HEK293T (cell line): ENCODE measurements at places on chromosomes 1 and 21.

GRCh38 chr1:78691995-78692747 is 42.5 kb downstream of the IFI44 start:
- DNase-seq: no peak

DNA sequence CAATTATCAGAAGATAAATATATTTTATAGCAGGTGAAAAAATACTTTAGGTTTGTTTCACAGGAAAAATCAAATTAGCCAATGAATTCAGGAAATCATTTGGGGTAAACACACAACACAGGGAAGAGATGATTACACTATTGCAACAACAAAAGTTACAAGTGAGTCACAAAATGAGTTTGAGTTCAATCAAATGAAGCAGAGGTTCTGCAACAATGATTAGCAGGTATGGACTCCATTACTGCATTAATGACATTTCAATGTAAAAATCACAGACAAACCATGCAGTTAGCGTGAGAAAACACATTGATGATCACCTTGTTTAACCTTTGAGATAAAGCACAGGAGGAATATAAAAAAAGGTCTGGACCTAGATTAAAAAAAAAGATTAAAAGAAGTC is 9.7 kb downstream of the ADGRL4 start:
- DNase-seq: no peak

DNA sequence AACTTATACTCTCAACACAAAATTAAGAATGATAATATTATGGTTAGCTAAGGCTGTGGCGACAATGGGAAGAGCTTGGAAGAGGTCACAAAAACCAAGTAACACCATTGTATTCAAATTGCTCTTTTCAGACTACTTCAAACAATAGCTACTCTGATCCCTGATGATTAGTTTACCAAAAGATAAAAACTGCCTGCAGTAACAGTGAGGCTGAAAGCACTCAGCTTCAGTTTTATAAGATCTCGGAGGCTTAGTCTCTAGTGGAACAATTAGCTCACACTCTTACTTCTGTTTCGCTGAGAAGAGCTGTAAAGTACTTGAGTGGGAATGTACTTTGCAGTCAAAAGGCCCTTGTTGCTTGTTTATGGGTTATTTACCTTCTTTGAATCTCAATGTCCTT is 278.5 kb downstream of the LRRC7 start:
- no peak for DNase-seq

DNA sequence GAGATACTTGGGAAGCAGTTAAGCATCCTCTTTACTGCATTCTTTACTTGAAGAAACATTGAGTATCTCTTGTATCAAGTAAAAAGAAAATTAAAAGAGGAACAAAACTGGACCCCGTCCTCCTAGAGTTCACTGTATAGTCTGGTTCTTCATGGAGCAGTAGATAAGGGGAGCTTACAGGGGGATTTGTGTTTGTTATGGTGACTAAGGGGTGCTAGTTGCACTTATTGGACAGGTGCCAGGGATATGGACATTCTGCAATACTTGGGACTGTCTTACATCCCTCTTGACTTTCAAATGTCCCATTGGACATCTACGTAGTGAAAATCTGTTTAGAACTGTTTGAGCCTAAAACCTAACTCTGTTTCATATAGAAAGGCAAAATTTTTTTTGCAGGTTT is 67.2 kb downstream of the ALG14 start:
- no peak for DNase-seq

- DNase-seq: peak; percentile 40
Observed at GRCh38 chr1:233656032-233656635, 42.2 kb downstream of the KCNK1 start.

DNA sequence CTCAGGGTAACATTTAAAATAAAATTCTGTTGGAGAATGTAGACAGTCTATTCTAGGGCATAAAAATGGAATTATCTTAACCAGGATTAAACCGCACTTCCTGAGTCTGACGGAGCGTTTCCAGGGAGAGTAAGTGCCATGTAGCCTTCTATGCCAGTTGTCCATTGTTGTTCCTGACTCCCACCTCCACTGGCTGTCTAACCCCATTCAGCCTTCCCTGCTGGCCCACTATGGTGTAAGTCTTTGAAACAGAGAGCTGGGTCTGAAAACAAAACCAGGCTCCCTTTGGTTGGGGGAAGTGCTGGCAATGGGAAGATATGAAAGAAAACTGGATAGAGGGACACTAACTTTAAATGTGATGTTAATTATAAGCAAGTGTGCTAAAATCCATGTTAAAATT is 71.2 kb upstream of the CNN3 start:
- DNase-seq: no peak

DNA sequence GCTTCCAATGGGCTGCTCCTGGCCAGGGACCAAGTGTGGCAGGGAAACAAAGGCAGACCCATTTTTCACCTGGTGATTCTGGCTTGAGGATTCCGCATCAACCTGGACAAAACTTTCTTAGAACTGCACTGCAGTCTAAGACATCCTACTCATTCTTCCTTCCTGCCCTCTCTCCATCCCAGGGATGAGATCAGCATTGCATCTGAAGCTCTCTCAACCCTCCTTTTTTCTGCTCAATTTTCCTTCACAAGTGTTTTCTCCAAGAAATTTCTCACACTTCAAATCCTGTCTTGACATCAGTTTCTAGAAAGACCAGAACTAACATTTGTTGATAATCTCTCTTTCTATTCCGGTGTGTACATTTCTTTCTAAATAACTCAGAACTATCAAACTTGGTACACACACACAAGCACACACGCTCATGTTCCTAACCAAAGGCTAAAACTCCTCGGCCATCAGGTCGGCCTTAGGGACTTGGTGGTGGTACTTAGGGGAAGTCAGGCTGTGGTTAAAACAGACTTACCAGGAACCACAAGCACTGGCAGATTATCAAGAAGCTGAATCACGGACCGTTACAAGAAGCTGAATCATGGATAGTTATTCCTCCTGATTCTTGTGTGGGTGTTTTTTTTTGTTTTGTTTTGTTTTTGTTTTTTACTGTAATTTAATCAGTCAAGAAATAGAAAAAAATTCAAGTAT is 21.0 kb upstream of the CXADR start:
- no peak for DNase-seq

GRCh38 chr1:179047636-179047997 is 21.9 kb downstream of the FAM20B start:
- no peak for DNase-seq
